ENCODE measurements at places on chromosomes 6 and 20. TPM values are rescaled to one million over a fixed set of nuclear protein-coding genes. Genes with fewer than 3 reads are reported as not detected.
A peak's percentile ranks its signal among the peaks of the same experiment; 100 is the strongest.

The SUPT3H gene
- total RNA-seq, result 7.4 TPM

The BNIP5 gene
- total RNA-seq, result not detected

The CARMIL1 gene
- total RNA-seq, result 21.7 TPM

The CYP24A1 gene
- total RNA-seq, result 267 TPM

The CCN2 gene
- total RNA-seq, result 3.1 TPM

The ZSCAN23 gene
- not detected for total RNA-seq

The KIF16B gene
- total RNA-seq, result 7.0 TPM

The HNF4A gene
- total RNA-seq, result 7.4 TPM

The PPIL6 gene
- 3.3 TPM for total RNA-seq

The ENPP1 gene
- total RNA-seq, result 6.5 TPM

The SEL1L2 gene
- total RNA-seq, result not detected

The PCK1 gene
- total RNA-seq, result 0.49 TPM

The ARG1 gene
- total RNA-seq, result 0.69 TPM

The KIF13A gene
- total RNA-seq, result 23.1 TPM

The FAXC gene
- total RNA-seq, result 4.7 TPM

The C20orf173 gene
- total RNA-seq, result not detected

GRCh38 chr6:128057541-128057940, 156.7 kb upstream of the THEMIS start:
- DNase-seq, result no peak
- no peak overlapping the region for H3K27ac ChIP-seq
- H3K27me3 ChIP-seq, result no peaks in the 10 kb centered on the region
- no peak overlapping the region for H3K4me3 ChIP-seq
- no peaks in the 10 kb centered on the region for H3K36me3 ChIP-seq
- no peaks in the 10 kb centered on the region for H3K4me1 ChIP-seq

DNA sequence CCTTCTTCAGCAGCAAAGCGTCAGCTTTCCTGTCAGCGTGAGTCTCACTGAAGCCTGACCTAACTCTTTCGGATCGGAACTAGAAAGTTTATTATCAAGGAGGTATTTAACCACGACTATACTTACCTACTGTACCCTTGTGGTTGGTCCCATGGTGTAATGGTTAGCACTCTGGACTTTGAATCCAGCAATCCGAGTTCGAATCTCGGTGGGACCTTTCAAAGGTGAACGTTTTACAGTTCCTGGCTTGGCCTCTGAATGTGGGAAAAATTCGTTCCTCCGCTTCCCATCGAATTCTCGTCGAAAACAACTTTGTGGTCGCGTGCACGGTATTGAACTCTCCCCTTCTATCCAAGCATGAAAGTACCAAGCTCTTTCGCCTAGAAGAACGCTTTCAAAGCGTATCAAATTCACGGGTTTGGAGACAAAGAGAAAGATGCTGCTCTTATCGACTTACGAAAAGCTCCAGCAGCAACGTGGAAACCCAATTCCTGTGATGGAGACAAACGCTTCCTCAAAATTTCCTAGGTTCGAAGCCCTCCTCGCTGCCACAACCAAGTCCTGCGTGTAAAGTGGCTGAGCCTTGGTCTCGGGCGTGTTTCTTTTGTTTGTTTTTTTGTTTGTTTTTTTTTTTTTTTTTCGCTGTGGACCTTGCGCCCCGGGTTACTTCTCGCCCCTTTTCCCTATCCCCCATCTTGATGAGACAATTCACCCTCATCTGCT, 63.7 kb downstream of the GPX5 start:
- no peaks in the 10 kb centered on the region for H3K36me3 ChIP-seq
- no peaks in the 10 kb centered on the region for H3K27me3 ChIP-seq
- peak overlapping the region; percentile 30 for H3K27ac ChIP-seq
- DNase-seq, result peak; percentile 96
- peaks cover 5% of the 10 kb centered on the region for H3K4me1 ChIP-seq

GRCh38 chr20:47531458-47531857, 29.8 kb downstream of the NCOA3 start:
- H3K4me1 ChIP-seq, result 0 out of 2 replicates have a peak, but pooled peaks cover 4% of the 10 kb centered on the region
- no peak for DNase-seq
- H3K36me3 ChIP-seq, result no peaks in the 10 kb centered on the region
- H3K4me3 ChIP-seq, result no peak overlapping the region
- H3K27me3 ChIP-seq, result no peaks in the 10 kb centered on the region
- no peak overlapping the region for H3K27ac ChIP-seq

DNA sequence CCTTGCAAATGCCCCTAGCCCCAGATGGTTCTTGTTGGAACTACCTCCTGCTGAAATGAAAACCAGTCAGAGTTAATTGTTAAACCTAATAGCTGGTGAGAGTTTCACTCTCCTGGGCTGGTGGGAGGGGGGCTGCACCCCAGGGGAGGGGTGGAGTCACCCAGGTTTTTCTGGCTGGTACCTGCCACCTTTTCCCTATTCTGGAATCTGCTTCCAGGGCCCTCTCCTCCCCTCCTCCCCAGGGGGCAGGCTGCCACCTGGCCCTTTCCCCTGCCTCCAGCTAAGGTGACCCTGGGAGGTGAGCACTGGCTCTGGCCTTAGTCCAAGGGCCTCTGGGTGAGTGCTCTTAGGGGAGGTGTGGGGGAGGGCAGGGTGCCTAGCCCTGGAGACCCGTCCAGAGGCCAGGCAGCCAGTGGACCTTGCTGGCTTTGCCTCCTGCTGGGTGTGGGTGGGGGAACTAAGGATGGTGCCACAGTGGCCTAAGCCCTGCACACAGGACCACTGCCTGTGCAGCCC, 48.8 kb upstream of the EPB41L1 start:
- H3K27ac ChIP-seq, result no peak overlapping the region
- no peaks in the 10 kb centered on the region for H3K36me3 ChIP-seq
- no peaks in the 10 kb centered on the region for H3K27me3 ChIP-seq
- H3K4me1 ChIP-seq, result peaks cover 49% of the 10 kb centered on the region
- H3K4me3 ChIP-seq, result no peak overlapping the region

DNA sequence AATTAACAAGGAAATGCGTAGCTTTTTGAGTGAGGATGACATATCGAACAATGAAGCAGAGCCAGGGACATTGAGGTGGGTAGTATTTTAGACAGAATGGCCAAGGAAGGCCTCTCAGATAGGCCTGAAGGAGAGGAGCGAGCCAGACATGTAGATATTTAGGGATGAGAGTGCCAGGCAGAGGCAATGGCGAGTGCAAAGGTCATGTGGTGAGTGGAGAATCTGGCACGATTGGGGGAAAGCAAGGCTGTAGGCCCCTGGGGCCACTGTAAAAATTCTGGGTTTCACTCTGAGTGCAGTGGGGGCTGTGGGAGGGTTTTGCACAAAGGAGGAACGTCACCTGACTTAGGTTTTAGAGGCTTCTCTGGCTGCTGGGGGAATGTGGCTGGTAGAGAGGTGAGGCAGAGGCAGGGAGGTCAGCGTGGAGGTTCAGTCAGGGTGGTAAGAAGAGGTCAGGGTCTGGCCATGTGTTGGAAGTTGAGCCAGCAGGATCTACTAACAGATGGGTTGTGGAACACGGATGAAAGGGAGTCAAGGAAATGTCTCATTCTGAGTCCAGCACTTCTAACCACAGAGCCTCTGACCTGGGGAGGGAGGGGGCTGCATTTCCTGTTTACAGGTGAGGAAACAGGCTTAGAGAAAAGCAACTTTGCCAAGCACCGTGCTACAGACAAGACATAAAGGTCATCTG, 11.3 kb downstream of the SIRPA start:
- no peak overlapping the region for H3K4me3 ChIP-seq
- H3K27ac ChIP-seq, result no peak overlapping the region
- H3K36me3 ChIP-seq, result no peaks in the 10 kb centered on the region
- no peak for DNase-seq
- no peaks in the 10 kb centered on the region for H3K4me1 ChIP-seq
- H3K27me3 ChIP-seq, result no peaks in the 10 kb centered on the region

GRCh38 chr6:166366921-166367320, 15.8 kb downstream of the MPC1 start:
- DNase-seq, result no peak
- no peaks in the 10 kb centered on the region for H3K4me1 ChIP-seq
- H3K36me3 ChIP-seq, result no peaks in the 10 kb centered on the region
- H3K27me3 ChIP-seq, result no peaks in the 10 kb centered on the region

- H3K4me1 ChIP-seq, result no peaks in the 10 kb centered on the region
- no peak for DNase-seq
- no peak overlapping the region for H3K4me3 ChIP-seq
- H3K27ac ChIP-seq, result no peak overlapping the region
Measured at GRCh38 chr6:23952245-23952644, 173.8 kb upstream of the NRSN1 start.

- no peak overlapping the region for H3K4me3 ChIP-seq
- no peak overlapping the region for H3K27ac ChIP-seq
- no peaks in the 10 kb centered on the region for H3K27me3 ChIP-seq
- peaks cover 23% of the 10 kb centered on the region for H3K4me1 ChIP-seq
Measured at GRCh38 chr6:52426667-52427066, 6.5 kb downstream of the EFHC1 start.

- no peaks in the 10 kb centered on the region for H3K27me3 ChIP-seq
- no peaks in the 10 kb centered on the region for H3K36me3 ChIP-seq
Measured at GRCh38 chr6:136927292-136927691, 5.2 kb downstream of the SLC35D3 start.

DNA sequence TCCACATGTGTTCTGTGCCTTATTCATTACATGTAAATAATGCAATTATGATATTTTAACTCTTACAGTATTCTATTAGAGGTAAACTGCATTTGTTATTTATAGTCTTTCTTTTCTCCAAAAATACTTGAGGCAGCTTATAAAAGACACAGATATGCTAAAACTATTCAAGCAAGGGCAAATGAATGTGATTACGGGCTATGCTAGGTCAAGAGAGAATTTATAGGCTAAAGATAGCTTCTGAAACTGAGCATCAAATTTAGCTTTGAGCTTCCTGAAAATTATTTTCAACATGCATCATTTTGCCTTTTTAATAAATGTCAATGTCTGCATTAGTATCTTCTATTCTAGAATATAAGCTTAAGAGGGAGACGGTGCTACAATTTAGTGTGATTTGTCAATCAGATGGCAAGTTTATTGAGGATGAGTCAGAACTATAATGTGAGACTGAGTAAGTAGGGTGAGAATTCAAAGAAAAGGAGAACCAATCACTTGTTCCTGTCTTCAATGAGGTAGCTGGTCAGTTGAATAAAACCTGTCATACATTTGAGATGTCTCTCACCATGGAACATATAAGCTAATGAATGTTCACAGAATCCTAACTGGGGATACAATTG, 669.4 kb upstream of the CITED2 start:
- peak; percentile 43 for DNase-seq
- H3K36me3 ChIP-seq, result no peaks in the 10 kb centered on the region
- H3K27ac ChIP-seq, result peak overlapping the region; percentile 33
- no peaks in the 10 kb centered on the region for H3K27me3 ChIP-seq
- no peak overlapping the region for H3K4me3 ChIP-seq
- H3K4me1 ChIP-seq, result peaks cover 37% of the 10 kb centered on the region

GRCh38 chr20:12984863-12985262, 23.9 kb upstream of the SPTLC3 start:
- no peaks in the 10 kb centered on the region for H3K27me3 ChIP-seq
- no peak for DNase-seq
- no peak overlapping the region for H3K4me3 ChIP-seq
- no peak overlapping the region for H3K27ac ChIP-seq

- H3K27me3 ChIP-seq, result no peaks in the 10 kb centered on the region
- DNase-seq, result no peak
- peaks cover 21% of the 10 kb centered on the region for H3K36me3 ChIP-seq
Measured at GRCh38 chr6:26544473-26544872, 6.3 kb downstream of the HMGN4 start.

DNA sequence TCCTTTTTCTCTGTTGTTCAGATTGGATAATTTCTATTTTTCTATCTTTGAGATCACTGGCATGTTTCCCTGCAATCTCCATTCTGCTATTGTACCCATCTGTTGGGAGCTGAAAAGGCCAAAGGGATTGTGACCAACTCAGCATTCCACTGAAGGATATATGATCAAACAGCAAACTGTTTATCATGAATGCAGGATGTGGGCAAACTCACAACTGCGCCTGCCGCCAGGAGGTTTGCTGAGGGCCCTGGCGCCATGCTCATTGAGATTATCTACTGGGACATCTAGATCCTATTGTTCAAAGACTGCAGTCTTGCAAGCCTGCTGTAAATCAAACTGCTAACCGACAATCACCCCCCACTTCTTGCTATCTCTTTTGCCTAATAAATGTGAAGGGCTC, 3.8 kb upstream of the FKBP1A start:
- no peaks in the 10 kb centered on the region for H3K36me3 ChIP-seq
- H3K4me1 ChIP-seq, result peaks cover 34% of the 10 kb centered on the region
- no peak overlapping the region for H3K4me3 ChIP-seq

GRCh38 chr20:2114990-2115681, 13.5 kb downstream of the STK35 start:
- DNase-seq, result no peak
- H3K27me3 ChIP-seq, result no peaks in the 10 kb centered on the region
- no peak overlapping the region for H3K27ac ChIP-seq
- H3K36me3 ChIP-seq, result peaks cover 28% of the 10 kb centered on the region

DNA sequence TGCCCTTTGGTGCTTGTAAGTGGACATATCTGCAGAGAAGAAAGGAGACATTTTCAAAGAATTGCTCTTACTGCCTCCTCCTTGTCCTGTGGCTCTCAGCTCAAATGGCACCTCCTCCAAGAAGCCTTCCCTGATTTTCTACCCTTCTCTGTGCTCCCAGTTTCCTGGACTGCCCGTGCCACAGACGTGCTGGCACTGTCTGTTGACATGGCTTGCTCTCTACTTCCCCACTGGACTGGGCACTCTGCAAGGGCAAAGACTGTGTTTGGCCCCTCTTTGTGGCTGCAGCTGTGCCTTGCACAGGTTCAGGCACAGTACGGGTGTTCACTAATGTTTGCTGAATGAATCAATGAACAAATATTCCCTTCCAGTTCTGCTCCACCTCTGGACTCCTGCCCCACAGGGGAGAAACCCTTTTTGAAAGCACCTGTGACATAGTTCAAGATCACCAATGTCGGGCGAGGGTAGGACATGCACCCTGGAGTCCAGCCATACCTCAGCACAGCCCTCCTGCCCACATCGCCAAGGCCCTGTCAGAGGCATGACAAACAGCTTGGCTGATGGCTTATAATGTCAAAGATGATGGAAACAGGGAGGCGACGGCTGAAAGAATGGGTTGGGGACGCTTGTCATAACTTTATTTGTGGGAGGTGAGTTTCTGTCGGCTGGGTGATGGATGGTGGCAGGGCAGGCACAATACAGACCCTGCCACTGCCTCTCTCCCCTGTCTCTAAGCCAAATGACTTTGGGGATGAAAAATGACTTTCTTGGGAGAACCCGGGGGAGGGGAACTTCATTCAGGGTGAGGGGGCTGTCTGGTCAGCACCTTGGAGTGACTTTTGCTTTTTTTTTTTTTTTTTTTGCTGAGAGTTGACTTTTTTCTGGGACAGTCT, 15.6 kb upstream of the CTNNBL1 start:
- H3K27me3 ChIP-seq, result peaks cover 56% of the 10 kb centered on the region
- H3K4me3 ChIP-seq, result no peak overlapping the region
- H3K36me3 ChIP-seq, result no peaks in the 10 kb centered on the region
- no peak overlapping the region for H3K27ac ChIP-seq

DNA sequence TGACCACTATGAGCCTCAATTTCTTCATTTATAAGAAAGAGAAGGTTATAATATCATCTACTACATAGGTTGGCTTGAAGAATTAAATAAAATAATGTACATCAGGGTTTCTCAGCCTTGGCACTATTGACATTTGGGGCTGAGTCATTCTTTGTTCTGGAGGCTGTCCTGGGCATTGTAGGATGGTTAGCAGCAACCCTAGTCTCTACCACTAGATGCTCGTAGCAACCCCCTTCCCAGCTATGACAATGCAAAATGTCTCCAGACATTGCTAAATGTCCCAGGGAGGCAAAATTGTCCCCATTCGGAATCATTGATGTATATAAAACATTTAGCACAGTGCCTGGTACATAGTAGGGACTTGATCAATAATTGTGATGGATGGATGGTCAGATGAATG, 152.1 kb downstream of the KHDC1L start:
- no peaks in the 10 kb centered on the region for H3K4me1 ChIP-seq
- H3K27ac ChIP-seq, result no peak overlapping the region
- H3K4me3 ChIP-seq, result no peak overlapping the region
- DNase-seq, result no peak
- H3K36me3 ChIP-seq, result no peaks in the 10 kb centered on the region
- peaks cover 42% of the 10 kb centered on the region for H3K27me3 ChIP-seq
